ENCODE measurements at places on chromosomes 6 and 20.

- DNase-seq, result no peak
Observed at GRCh38 chr6:152682141-152682540, 15.6 kb upstream of the MYCT1 start.

- DNase-seq, result no peak
Observed at GRCh38 chr6:15358579-15359327, 112.9 kb downstream of the JARID2 start.

GRCh38 chr20:536426-537010 lies 7.1 kb downstream of the CSNK2A1 start:
- DNase-seq, result no peak

DNA sequence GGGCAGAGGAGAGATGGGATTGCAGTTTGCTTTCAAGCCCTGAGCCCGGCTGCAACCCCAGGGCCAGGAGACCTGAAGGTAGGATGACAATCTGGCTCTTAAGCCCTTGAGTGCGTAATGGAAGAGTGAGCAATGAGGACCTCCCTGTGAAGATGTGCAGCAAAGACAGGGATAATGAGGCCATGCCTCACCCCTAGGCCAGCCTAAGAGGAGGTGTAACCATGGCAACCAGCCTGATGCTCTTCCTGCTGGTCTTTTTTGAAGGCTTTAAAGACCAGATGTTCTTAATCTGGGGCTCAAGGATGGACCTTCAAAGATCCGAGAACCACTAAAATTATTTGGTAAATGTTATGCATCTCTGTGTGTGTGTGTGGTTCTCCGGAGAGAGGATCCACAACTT lies 8.2 kb downstream of the ARHGAP40 start:
- no peak for DNase-seq

DNA sequence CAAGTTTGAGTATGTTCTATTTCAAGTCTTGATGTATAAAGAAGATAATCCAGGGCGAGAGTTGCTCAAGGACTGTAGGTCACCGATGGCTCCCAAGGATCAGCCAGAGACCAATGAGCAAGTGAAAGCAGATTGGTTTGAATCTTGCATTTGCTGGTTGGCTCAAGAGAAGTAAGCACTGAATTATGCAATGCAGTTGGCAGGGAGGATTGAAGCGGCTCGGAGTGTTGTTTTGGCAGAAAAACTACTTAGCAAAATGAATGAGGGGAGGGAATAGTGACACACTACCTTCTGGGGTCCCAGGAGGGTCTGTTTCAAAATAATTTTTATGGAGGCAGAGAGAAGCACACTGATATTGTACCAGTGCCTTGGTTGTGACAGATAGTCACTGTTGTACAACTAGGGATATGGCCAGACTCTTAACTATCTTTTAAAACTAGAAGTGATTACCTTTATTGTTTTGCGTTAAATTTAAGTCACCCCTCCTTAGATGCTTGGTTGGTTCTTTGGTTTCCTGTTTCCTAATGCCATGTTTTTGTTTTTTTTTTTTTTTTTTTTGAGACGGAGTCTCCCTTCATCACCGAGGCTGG lies 15.7 kb downstream of the SASH1 start:
- DNase-seq, result no peak

GRCh38 chr6:150741633-150742200 lies 123.8 kb upstream of the MTHFD1L start:
- no peak for DNase-seq

GRCh38 chr6:36730424-36731380 lies 33.1 kb downstream of the RAB44 start:
- DNase-seq, result no peak

GRCh38 chr6:87690441-87690840 lies 11.6 kb downstream of the AKIRIN2 start:
- no peak for DNase-seq

DNA sequence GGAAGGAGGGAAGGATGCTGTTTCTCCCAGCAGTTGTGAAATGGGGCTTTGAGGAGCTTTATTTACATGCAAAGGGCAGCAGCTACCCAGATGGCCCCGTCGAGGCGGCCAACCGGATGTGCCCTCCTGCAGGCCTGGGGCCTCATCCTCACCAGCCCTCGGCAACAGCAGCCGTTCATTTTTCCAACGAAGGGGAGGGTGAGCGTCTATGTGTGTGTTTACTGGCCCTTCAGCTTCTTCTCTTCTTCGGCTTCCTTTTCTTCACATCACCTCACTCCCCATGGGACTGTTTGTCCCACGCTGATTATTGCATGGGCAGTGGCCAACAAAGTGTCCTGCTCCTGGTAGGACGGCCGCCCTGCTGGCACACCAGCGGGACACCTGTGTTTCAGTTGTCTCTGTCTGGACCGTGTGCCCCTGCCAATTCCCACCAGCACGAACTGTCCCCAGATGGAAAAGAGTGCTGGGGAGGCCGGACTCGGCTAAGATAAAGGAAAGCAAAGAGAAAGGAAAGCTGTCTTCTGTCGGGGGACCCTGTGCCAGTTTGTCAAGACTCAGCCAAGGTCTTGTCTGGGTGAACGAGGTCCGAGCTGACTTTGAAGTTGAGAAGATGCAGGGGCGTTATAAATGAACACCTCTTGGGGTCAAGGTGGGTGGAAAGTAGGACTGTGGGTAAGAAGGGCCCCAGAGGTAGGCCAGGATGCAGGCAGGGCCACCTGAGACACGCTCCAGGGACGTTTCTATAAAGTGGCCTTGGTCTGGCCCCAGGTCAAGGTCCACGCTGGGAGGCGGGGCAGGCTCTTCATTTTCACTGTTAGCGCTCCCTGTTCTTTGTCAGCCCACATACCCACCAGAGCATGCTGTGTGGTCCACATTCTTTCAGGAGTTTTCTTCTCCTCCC lies 57.0 kb downstream of the FAM50B start:
- DNase-seq, result no peak

DNA sequence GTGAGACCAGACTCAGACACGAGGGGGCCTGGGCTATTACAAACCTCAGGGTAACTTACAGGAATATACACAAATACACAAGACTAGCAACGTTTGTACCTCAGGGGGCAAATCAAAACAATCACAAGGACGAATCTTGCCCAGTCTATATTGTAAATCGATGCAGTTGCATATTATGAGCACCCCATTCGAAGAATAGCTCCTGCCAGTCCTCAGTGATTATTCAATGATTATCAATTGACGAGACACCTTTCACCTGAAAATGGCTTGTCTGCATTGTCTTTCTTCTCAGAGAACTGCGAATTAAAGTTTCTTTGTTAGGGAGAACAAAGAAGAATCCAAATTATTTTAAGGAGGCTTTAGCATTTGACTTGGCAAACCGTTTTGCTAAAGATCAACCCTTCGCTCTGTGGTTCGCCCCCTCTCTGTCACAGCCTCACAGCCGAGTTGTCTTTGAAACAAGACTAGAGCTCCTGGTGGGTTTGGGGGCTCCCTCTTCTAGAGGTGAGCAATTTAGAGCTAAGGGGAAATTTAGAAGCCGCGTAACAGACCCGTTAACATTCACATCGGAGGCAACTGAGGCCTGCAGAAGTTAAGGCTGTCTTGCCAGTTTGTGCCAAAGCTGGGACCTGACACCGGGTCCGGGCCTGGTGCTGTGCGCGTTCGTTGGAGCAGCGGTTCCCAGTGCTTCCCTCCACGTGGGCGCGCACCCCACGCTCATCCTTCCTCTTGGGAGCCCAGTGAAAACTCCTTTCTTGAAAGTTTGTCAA lies 24.9 kb upstream of the MAP3K7 start:
- no peak for DNase-seq

DNA sequence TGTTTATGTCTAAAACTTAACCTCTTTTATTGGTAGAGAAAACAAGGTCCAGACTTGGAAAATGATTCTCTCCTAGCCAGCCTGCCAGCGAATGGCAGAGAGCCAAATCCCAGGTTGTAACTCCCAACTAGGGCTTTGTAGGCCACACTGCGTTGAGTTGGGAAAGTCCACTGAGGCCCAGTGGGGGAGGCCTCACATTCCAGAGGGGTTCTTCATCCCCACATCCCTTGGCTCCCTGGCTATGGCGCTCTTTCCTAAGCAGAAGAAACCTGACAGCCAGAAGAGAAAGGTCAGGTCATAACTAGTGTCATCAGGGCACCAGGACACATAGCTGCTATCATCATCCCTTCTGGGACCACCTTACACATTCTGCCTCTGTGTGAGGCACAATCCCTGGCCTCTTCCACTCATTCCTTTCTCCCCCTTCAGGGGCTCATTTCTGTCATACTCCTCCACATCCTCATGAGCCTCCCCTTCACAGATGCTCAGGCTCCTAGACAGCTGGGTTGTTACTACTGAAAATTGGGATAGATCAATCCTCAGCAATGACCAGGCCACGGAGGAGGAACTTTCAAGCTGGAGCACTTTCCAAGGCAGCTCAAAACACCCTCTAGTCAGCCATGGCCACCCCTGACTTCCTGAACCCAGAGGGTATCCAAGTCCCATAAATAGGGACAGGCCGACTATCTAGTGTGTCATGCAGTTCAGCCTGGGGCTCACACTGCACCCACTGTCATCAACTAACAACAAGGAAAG lies 48.6 kb downstream of the TCP11 start:
- DNase-seq, result no peak

DNA sequence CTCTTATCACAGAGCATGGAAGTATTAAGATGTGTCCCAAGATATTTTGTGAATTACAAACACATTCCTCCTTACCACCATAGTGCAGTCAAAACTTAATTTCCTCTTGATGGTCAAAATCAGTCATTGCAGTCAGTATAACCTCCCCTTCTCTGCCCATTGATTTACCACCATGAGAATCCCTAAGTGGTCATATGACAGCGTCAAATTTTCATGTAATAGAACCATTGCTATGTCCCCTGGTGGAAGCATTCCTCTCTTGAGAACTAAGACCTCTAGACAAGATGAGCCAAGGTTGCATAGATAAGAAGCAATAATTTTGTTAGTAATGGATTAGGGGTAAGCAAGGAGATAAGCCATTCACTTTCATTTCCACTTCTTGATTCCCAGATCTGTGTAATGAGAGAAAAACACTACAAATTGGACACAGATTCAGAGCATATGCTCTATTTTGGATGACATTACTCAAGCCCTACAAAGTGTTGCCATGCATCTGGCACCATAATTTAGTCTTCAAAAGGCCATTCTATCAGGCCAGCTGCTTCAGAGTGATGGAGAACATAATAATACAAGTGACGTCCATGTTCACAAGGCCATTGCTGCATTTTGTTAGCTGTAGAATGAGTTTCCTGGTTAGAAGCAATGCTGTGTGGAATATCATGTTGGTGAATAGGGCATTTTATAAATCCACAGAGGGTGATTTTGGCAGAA lies 49.6 kb upstream of the PDE7B start:
- DNase-seq, result no peak

- DNase-seq, result no peak
Observed at GRCh38 chr20:1493536-1493935, 2.3 kb upstream of the SIRPB2 start.

GRCh38 chr6:12969966-12970365 lies 253.4 kb downstream of the PHACTR1 start:
- no peak for DNase-seq

DNA sequence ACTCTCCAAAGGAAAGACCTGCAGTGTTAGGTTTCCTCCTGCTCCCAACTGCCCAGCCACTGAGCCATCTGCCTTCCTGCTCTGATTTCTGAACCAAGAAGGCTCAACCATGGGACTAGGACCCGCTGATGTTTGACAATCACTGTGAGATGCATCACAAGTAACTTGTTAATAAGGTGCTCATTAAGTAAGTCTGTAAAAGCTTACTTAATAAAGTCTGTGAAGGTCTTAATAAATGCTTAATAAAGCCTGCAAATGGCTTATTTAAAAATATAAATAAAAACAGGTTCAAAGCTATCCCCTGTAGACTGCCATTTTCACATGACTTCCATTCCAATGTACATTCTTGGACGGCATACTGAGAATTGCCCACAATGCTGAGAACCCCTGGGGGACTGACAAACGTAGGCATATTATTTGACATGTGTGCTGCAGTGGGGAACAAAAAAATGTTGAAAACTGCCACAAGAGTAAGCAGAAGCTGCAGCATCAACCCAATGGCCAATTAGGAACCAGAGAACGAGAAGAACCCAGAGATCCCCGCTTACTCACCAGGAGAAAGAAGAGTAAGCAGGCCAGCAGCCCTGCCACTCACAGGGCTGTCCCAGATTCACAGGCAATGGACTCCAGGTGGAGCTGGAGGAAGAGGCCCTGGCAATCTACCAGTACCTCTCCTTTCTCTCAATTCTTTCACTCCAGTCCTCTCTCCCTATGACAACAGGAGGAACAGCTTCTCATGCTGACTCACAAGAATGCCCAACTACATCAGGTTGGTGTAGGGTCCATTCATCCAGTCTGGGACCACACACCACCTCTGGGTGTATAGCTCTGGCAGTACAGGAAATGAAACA lies 19.5 kb downstream of the KIF13A start:
- DNase-seq, result no peak

DNA sequence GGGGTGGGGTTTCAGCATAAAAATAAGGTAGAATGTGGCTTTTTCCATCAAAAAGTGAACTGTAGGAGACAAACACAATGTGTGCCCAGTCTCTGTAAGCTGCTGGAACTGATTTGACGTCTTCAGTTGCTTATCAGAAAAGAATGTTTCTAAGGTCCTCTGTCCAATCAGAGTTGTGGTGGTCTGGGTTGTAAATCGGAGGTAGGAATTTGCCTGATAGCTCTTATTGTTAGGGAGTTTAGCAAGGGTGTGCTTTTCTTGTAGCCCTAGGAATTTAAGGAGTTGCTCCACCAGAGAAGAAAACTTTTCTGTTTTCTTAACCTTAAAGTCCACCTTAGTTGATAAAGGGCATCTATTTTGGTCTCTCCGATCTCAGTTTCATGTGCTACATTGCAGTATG lies 10.4 kb upstream of the SSTR4 start:
- DNase-seq, result no peak

DNA sequence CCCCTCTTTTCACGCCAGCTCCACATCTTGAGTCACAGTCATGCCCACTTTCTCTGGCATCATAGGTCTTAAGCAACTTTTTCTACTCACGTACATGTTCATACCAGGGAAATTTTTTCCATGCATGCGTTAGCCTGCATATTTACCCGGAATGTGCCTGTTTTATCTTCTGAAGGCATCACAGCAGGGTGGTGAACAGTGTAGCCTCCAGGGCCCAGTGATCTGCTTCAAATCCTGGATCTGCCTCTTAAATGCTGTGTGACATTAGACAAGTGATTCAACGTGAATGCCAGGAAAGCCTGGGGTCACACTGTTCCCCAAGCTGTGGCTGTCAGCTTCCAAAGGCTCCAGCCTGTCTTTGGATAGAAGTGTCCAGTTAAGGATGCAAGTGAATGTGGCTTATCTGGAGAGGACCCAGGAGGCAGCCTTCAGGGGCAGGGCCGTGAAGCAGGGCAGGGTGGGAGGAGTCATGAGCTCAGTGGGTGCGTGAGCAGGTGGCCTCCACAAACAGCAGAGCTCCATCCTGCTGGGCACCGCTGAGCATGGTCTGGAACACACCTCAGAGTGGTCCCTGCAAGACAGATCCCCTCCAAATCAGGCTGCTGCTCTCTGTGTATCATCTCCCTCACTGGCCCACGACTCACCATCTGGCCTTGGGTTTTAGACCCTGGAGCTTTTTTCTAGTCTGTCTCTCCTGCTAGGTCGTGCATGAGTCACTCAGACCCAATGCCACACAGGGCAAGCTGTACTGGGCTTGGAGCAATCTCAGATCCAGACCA lies 30.4 kb upstream of the CD93 start:
- DNase-seq, result no peak

- DNase-seq, result no peak
Observed at GRCh38 chr6:95142661-95143335, 434.5 kb upstream of the MANEA start.

- no peak for DNase-seq
Observed at GRCh38 chr20:19743640-19743995, 14.4 kb upstream of the RIN2 start.
